GM12878 (cell line): ENCODE measurements at places on chromosomes 11 and 22. TPM values are rescaled to one million over a fixed set of nuclear protein-coding genes. Genes with fewer than 3 reads are reported as not detected.

FGF4 gene
- not detected in 2 replicates for polyA plus RNA-seq

MUC5AC gene
- polyA plus RNA-seq = 0.01 TPM in 1 of 2 replicates, not detected in the other

VPREB1 gene
- not detected in 2 replicates for polyA plus RNA-seq

UBASH3B gene
- polyA plus RNA-seq = 0.72 and 1.8 TPM in 2 replicates

MS4A3 gene
- polyA plus RNA-seq = not detected in 2 replicates

LRRC32 gene
- polyA plus RNA-seq = 6.6 and 7.4 TPM in 2 replicates

CDCA5 gene
- polyA plus RNA-seq = 105 and 107 TPM in 2 replicates

PARVG gene
- 72.0 and 78.0 TPM in 2 replicates for polyA plus RNA-seq

POGLUT3 gene
- 13.0 and 13.6 TPM in 2 replicates for polyA plus RNA-seq

SLC22A9 gene
- not detected in 2 replicates for polyA plus RNA-seq

C11orf42 gene
- polyA plus RNA-seq = not detected in 2 replicates

- no peak for DNase-seq
These were observed 6.3 kb upstream of the KDELR3 start for GRCh38 chr22:38461414-38462081.

GRCh38 chr11:134393638-134394037 is 18.4 kb downstream of the B3GAT1 start:
- no peak for DNase-seq

- DNase-seq = no peak
These were observed 401.6 kb downstream of the BRD1 start for GRCh38 chr22:49426098-49426497.

- DNase-seq = no peak
These were observed 14.5 kb downstream of the ROBO3 start for GRCh38 chr11:124879493-124880289.

DNA sequence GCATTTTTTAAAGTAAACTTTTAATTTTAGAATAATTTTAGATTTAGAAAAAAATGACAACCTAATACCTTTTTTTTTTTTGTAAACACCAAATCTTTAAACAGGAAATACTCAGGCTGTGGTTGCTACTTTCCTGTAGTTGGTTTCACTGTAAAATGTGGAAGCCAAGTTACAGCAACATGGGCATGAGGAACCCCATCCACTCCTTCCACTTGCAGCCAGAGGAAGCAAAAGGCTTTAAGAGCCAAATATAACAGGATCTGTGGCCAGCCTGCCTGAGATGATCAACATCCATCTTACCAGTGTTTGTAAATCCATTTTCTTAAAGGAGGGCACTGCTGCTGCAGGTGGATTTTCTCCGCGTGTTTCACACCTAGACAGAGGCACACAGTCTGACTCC is 66.2 kb downstream of the TNRC6B start:
- no peak for DNase-seq

DNA sequence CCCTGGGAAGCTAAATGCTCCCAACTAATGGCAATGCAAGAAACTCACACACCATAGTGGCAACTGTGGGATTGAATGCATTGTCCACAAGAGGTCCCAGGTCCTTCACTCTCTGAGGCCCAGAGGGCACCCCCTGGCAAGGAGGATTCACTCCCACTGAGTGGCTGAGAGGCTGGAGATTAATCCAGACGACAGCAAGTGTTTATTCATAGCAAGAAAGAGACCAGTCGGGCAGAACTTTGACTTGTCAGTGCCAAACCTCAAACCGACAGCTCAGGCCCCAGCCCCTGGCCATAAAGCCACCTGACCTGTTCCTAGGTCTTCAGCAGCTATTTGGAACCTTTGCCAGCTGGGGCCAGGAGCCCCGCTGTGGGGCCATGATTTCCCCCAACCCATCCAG is 54.5 kb upstream of the MPEG1 start:
- peak; percentile 59 for DNase-seq

DNA sequence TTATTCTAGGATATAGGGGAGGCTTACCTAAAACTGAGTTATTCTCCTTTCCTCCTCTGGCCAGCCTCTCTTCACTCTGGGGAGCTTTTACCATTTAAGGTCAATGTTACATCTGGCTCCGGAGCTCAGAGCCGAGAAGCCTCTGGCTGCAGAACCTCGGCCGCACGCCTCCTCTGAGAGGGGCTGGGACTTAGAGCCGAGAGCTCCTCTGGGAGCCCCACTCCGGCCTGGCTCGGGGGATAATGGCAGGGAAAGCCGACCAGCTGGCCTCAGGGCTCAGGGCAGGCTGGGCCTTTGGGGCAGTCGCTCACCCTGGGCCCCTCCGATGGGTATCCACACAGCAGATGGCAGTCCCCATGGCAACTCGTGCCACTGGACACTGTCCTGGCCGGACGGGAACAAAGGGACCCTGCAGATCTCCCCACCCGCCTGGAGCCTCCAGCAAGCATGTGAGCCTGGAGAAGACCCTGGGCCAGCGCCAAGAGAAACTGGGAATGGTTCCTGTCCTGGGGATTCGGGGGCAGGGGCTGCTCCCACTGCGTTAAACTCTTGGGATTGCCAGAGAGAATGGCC is at the start of gene IRAG1:
IRAG1 (minus strand) TSS at position 247 of the 573 bp plus-strand sequence; CDS start at position 94, 153 bp downstream.
- DNase-seq = no peak

- no peak for DNase-seq
These were observed 732.6 kb downstream of the NTM start for GRCh38 chr11:132103021-132103420.

GRCh38 chr11:69770540-69770939 is 4.6 kb downstream of the FGF4 start:
- no peak for DNase-seq

- no peak for DNase-seq
These were observed 32.6 kb downstream of the RCOR2 start for GRCh38 chr11:63884196-63884932.

GRCh38 chr11:92812841-92813240 is 156.6 kb upstream of the MTNR1B start:
- DNase-seq = no peak

DNA sequence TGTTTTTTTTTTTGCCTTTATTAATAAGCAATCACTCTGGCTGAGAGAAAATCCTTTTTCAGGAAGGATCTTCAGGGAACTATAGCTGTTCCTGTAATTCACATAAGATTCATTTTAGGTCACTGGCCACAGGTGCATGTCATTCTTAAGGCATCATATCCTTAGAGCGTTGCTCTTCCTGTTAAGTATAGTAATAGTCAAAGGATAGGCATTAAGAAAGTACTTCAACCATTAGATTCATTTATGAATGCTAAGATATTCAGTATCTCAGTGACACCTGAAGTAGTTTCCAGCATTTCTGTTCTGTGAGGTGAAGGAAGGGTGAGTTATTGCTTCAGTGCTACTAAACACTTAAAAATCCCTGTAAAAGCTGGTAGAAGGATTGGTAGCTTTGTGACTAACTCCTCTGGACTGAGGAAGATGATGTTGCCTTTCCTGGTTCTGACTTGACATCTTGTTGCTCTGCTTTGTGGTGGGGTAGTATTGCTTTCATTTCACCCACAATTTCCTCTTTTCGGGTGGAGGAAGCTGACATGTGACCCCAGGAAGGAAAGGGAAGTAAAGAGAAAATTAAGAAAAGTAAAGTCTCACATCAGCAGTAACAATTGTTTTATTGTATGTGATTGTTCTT is 34.7 kb downstream of the RNF169 start:
- DNase-seq = peak; percentile 64

DNA sequence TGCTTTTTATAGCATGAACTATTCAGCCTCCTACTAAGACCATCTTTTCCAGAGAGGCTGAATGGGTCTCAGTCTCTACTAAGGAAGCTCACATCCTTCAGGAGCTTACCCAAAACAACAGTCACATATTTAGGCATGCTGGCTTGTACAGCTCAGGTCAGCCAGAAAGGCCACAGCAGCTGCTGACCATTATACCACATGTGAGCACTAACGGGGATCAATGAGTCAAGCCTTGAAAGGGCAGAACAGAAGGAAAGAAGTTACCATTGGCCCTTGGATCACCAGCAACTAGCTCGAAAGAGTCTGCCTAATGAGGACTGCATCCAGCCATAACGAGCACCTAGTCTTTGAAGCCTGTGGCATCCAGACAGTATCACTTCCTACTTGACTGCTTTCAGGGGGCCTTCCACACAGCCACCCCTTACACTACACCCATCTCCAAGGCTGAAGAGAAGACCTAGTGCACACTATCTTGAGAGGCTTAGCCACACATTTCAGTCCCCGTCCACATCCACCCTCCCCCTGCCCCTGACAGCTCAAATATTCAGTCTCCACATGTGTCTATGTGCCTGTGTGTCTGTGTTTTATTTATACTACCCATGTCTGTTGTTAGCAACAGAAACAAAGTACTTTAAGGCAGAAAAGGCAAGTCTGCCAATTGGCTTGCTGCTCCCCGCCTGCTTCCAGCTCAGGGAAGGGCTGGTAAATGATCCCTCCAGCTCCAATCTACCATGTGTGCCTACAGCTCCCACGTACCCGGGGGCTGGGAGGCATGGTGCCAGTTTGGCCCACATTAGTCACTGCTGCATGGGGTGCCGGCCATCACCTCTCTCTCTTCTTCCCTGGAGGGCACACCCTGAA is 95.5 kb downstream of the RPL27A start:
- DNase-seq = no peak

DNA sequence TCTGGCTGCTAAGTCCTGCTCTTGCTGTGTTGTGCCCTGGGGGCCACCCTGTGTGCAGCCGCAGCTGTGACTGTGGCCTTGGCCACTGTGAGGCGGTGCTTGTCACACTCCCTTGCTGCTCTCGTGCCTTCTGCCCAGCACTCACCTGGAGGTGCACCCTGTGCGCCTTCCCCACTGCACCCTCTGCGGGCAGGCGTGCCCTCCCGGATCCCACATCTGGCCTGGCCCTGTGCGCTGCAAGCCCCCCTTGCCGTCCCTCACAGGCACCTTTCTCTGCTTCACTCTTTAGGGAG is 27.2 kb downstream of the TBX1 start:
- DNase-seq = no peak

DNA sequence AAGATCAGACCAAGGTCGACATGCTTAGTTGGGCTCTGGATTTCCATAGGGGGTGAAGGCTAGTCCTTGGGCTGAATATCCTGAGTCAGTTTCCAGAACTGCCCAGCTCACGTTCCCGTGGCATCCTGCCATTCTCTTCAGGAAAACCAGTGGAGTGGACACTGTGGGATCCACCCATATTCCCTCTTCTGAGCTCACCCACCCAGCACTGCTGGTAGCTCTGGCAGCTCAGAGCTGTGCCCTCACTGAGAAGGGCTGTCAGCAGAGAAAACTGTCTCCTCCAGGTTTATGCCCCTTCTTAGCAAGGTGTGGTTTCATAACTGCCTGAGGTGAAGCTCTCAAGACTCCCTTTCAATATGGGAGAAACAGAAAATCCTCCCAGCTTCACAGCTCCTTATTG is 111.7 kb downstream of the GGTLC2 start:
- DNase-seq = no peak

DNA sequence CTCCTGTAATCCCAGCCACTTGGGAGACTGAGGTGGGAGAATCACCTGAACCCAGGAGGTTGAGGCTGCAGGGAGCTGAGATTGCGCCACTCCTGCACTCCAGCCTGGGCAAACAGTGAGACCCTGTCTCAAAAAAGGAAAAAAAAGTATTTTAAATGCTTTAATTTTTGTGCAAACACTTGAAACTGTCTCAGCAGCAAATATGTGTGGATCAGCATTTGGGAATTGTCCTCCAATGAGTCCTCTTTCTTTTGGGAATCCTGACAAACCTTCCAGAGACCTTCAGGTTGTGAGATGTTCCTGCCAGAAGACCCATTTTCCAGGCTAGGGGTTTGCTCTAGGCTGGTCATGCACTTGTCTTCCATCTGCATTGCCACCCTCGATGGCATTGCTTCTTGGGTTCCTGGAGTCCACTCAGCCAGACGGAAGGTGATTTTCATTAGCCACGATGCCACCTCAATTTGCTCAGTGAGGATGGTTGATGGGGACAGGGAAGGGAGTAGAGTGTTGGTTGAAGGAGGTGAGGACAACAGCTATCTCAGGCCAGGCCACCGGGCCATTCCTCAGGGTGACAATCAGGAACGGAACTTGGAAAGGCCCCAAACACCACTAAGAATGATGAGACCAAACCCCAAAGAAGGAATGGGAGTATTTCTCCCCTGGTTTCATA is 55.4 kb downstream of the ST14 start:
- DNase-seq = no peak

DNA sequence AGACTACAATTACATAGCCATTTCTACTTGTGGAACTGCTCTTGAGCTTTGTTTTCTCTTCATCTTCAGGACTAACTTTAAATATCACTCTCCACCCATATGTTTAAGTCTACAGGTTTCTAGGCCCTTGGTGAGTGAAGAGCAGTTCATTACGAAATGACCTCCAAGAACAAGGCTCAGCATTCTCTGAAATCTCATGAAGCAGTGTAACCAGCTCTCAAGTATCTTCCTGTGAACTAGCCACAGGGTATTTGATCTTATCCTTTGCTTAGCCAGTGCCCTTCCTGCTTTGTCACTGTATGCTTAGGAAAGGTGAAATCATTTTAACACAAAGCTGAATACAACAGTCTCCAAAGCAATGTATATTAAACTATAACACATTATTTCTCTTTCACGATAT is 20.4 kb upstream of the LYVE1 start:
- DNase-seq = no peak

DNA sequence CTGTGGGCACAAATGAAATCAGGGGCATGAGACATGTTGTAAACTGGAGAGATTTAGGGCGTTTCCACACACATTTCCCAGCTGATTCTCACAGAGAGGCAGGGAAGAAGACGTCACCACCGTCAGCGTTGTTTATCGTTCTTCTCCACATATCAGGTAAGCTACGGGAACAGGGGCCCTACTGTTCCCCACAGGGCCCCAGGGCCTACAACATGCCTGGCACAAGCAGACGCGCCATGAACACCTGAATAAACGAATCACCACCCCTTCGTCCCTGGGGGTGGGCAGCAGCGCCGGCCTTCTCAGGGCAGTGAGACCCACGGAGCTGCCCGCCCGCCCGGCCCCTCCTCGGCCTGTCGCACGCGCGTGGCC is 342 bp downstream of the EFCAB6 start:
- DNase-seq = no peak

- no peak for DNase-seq
These were observed 230.0 kb downstream of the SOX6 start for GRCh38 chr11:16126362-16126761.

- no peak for DNase-seq
These were observed 11.6 kb upstream of the TSKU start for GRCh38 chr11:76771446-76772099.

GRCh38 chr22:33561149-33561807 is 359.0 kb downstream of the LARGE1 start:
- DNase-seq = no peak
